WTC11 (cell line): ENCODE measurements at places on chromosomes 3 and 15. TPM values are rescaled to one million over a fixed set of nuclear protein-coding genes. Genes with fewer than 3 reads are reported as not detected.

Gene CFAP100
- total RNA-seq: 0.41 TPM in 1 of 3 replicates, not detected in the others

Gene TMEM158
- total RNA-seq: 17.9 to 19.0 TPM (median 18.5 TPM) in 3 replicates

Gene OXTR
- total RNA-seq: 1.6 to 3.6 TPM (median 1.7 TPM) in 3 replicates

Gene CEP70
- total RNA-seq: 27.2 to 34.8 TPM (median 33.5 TPM) in 3 replicates

Gene TLR9
- total RNA-seq: not detected in 3 replicates

Gene AMOTL2
- total RNA-seq: 76.9 to 85.4 TPM (median 79.9 TPM) in 3 replicates

Gene GALK2
- 15.6 to 16.9 TPM (median 16.6 TPM) in 3 replicates for total RNA-seq

Gene CPN2
- 0.09 to 0.14 TPM in 2 of 3 replicates, not detected in the other for total RNA-seq

Gene XIRP1
- not detected in 3 replicates for total RNA-seq

Gene CACNA2D3
- total RNA-seq: 4.0 to 5.0 TPM (median 4.9 TPM) in 3 replicates

Gene TMIE
- total RNA-seq: 0.57 to 1.3 TPM (median 0.69 TPM) in 3 replicates

Gene TMEM45A
- total RNA-seq: 6.6 to 16.0 TPM (median 15.1 TPM) in 3 replicates

Gene ZDHHC3
- 57.7 to 59.1 TPM (median 58.0 TPM) in 3 replicates for total RNA-seq

Gene FOXB1
- 10.8 to 15.0 TPM (median 13.7 TPM) in 3 replicates for total RNA-seq

Gene RASSF1
- 13.2 to 14.5 TPM (median 14.5 TPM) in 3 replicates for total RNA-seq

DNA sequence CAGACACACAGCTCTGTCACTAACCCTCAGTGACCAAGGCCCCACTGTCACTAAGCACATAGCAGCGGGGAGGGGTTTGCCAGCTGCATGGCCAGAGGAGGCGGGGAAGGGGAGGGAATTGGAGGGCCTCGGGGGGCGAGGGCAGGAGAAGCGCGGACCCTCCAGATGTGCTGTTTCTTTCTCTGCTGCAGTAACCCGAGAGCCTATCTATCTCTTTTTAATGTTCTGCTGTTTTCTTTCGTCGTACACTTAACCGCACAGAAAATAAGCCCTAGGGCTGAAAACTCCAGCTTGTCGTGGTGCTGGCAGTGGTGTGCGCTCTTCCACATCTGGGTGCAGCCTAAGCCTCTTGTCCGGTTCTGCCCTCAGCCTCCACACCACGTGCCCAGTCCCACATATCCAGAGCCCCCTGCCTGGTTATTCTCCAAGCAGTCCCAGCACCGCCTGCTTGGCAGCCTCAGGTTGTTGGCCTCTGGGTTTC is 51.1 kb downstream of the BDH1 start:
- no peak for DNase-seq

GRCh38 chr3:122615303-122615702 is 37.9 kb downstream of the PARP15 start:
- no peak for DNase-seq

- no peak for DNase-seq
Measured at GRCh38 chr3:14459384-14459783, 57.0 kb downstream of the SLC6A6 start.

- DNase-seq: no peak
Measured at GRCh38 chr3:195286115-195286872, 15.3 kb upstream of the XXYLT1 start.

- no peak for DNase-seq
Measured at GRCh38 chr3:114553949-114554593, 260.2 kb downstream of the TIGIT start.

- DNase-seq: no peak
Measured at GRCh38 chr3:139096670-139097069, 52.0 kb upstream of the PRR23C start.

GRCh38 chr3:128933213-128933921 is 53.9 kb downstream of the ACAD9 start:
- DNase-seq: no peak

DNA sequence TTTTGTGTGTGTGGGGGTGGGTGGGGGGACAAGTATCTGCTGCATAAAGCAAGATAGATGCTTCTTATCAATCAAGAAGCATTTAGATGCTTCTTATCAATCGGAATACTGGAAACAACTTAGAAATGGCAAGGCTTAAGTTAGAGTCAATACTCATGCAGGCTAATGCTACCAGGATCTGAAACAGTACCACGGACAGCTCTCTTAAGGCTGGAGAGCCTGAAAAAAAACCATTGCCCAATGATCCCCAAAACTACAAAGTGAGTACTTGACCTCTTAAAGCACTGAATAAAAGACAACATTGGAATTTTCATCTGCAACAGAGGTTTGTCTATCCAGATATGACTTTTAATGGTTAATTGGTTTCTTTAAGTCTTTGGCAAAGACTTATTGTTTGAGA is 262.3 kb downstream of the GAP43 start:
- DNase-seq: peak; percentile 10

DNA sequence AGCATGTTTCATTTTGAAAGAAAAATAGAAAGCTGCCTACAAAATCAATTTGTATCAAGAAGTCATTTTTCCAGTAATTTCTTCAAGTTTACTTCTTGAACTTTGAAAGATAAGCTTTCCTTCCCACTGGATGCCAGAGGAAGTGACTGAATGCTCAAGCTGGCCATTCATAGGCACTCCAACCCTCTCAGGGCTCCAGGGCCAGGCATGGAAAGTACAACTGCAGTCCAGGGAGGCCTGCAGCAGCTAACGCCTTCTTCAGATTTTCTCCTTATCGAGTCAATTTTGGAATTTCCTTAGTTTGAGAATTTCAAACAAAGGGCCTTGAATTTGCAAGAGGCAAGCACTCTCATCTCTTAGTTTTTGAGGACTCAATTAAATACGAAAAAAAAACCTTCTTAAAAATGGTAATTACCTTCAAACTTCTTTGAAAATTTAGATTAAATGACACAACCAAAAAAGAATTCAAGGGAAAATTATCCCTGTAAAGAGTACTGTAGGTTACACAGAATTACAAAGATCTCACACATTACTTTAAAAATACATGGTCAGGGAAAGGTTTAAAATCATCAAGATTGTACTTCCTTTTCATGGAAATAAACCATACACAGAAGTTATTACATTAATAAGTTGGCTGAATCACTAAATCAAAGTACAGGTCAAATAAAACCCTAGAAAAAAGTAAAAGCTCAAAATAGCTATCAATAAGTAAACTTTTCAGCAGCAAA is 2.5 kb downstream of the UBP1 start:
- peak; percentile 28 for DNase-seq

GRCh38 chr3:9911863-9912262 is 5.0 kb upstream of the IL17RC start:
- DNase-seq: no peak

DNA sequence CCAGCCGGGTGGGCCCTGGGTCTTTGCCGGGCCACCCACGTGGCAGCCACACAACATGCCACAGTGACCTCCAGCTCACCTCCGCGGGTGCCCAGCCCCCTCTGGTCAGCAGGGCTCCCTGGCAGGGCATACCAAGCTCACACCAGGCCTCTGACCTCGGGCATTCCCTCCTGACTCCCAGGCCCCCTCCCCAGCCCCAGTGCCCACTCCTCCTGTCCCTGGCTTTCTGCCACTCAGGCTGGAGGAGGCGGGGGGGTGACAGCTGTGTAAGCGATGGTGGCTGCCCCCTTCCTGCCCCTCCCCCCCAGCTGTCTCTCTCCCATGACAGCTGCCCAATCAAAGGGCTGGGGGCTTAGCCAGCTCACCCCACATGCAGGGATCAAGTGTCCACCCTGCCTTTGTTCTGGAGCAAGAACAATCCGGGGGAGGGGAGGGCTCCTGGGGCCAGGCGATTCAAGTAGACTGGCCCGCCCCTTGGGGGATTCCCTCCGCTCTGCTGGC is 3.3 kb downstream of the PCBP4 start:
- DNase-seq: peak; percentile 59

GRCh38 chr15:52336529-52336928 is 40.9 kb upstream of the MYO5C start:
- DNase-seq: no peak

GRCh38 chr3:126149256-126149902 is 31.0 kb downstream of the ALDH1L1 start:
- no peak for DNase-seq

DNA sequence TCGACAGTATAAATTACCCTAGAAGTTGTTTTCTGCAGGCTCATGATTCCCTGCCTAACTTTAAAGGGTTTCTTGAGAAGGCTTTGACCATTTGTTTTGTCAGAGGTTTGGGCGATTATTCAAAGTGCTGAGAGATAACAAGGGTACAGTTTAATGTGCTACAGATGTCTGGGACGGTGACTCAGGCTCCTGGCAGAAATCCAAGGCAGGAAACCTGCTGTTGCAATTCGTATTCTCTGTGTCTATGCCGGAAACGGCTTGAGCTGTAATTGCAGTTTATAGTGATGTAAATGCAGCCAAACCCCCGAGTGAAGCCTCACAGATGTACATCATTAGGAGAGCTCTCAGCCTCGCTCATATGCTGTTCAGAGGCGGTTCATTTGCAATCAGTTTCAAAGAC is 65.6 kb downstream of the SYNPR start:
- peak; percentile 50 for DNase-seq

DNA sequence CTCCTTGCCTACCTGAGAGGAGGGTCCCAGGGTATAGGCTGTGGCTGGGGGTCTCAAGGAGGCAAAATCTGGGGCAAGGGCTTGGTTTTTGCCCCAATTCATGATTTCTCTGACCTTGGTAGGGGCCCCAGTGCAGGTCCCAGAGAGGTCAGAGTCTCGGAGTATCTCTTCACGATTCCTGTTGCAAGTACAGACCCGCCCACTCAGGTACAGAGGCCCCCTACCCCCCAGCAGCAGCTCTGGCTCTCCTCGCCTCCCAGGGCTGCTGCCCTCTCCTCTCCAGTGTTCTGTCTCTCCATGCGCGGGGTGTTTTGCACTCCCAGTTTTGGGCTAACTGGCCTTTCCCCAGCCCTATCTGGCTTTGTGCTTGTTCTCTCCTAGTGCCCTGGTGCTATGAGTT is 5.4 kb upstream of the JMJD7 start:
- DNase-seq: no peak
